ENCODE measurements at places on chromosomes 2 and 18. TPM values are rescaled to one million over a fixed set of nuclear protein-coding genes. Genes with fewer than 3 reads are reported as not detected.

The TUBA3E gene
- 60.2 TPM for total RNA-seq

The CUL3 gene
- total RNA-seq, result 77.5 TPM

The NEB gene
- total RNA-seq, result 0.55 TPM

The UGT1A10 gene
- not detected for total RNA-seq

The NEURL3 gene
- not detected for total RNA-seq

The CHRNG gene
- total RNA-seq, result not detected

The MORN2 gene
- 20.4 TPM for total RNA-seq

The CNDP1 gene
- total RNA-seq, result not detected

The TXNDC2 gene
- total RNA-seq, result not detected

The SPDYA gene
- total RNA-seq, result 0.15 TPM

The OR6B2 gene
- total RNA-seq, result not detected

The TNS1 gene
- total RNA-seq, result 783 TPM

The EVX2 gene
- total RNA-seq, result not detected

The UPP2 gene
- not detected for total RNA-seq

The CXCR2 gene
- 1.1 TPM for total RNA-seq

The TMEM198 gene
- total RNA-seq, result 1.7 TPM

The EGR4 gene
- not detected for total RNA-seq

The SPATA3 gene
- total RNA-seq, result not detected

The SNTG2 gene
- total RNA-seq, result 0.77 TPM

The DNAJC5G gene
- 2.1 TPM for total RNA-seq

The ACAA2 gene
- total RNA-seq, result 397 TPM

The MYO7B gene
- 0.42 TPM for total RNA-seq

The KCNG2 gene
- not detected for total RNA-seq

The MAP2 gene
- total RNA-seq, result 3.4 TPM

The FBXO48 gene
- total RNA-seq, result 0.92 TPM

The KLHL14 gene
- 0.07 TPM for total RNA-seq

The FOXI3 gene
- total RNA-seq, result not detected

The HES6 gene
- 2.7 TPM for total RNA-seq

The ALK gene
- total RNA-seq, result not detected

The SPAST gene
- total RNA-seq, result 10.4 TPM

The DNPEP gene
- 74.8 TPM for total RNA-seq

The IRS1 gene
- total RNA-seq, result 24.1 TPM

The SLC40A1 gene
- 57.5 TPM for total RNA-seq

The CIB4 gene
- not detected for total RNA-seq

The PLCD4 gene
- total RNA-seq, result 0.55 TPM

The SLC16A14 gene
- total RNA-seq, result 4.0 TPM

The PROC gene
- total RNA-seq, result not detected

The REG3G gene
- not detected for total RNA-seq

The DNAH6 gene
- 0.22 TPM for total RNA-seq

The IL1F10 gene
- not detected for total RNA-seq

The MRO gene
- total RNA-seq, result 4.0 TPM

The ST6GAL2 gene
- total RNA-seq, result 0.12 TPM

The PDE6D gene
- total RNA-seq, result 16.1 TPM

The TRIM54 gene
- total RNA-seq, result 291 TPM

The NYAP2 gene
- total RNA-seq, result not detected

The RIT2 gene
- total RNA-seq, result not detected

The SIX2 gene
- 0.40 TPM for total RNA-seq

The KCNK3 gene
- 2.8 TPM for total RNA-seq

The PLEKHH2 gene
- total RNA-seq, result 1.1 TPM

The IFIH1 gene
- total RNA-seq, result 5.9 TPM

Data from left ventricle myocardium superior (tissue), 1 donor.